ENCODE measurements at places on chromosomes 4 and X. TPM values are rescaled to one million over a fixed set of nuclear protein-coding genes. Genes with fewer than 3 reads are reported as not detected.

Gene ENPEP
- polyA plus RNA-seq = 0.16 TPM

- no peaks in the 10 kb centered on the region for H3K36me3 ChIP-seq
- DNase-seq = peak; percentile 63
- no peaks in the 10 kb centered on the region for H3K4me1 ChIP-seq
- no peak overlapping the region for H3K4me3 ChIP-seq
- H3K27ac ChIP-seq = peak overlapping the region; percentile 96
Measured at GRCh38 chr4:139825523-139826014, 159.9 kb downstream of the MGST2 start.

DNA sequence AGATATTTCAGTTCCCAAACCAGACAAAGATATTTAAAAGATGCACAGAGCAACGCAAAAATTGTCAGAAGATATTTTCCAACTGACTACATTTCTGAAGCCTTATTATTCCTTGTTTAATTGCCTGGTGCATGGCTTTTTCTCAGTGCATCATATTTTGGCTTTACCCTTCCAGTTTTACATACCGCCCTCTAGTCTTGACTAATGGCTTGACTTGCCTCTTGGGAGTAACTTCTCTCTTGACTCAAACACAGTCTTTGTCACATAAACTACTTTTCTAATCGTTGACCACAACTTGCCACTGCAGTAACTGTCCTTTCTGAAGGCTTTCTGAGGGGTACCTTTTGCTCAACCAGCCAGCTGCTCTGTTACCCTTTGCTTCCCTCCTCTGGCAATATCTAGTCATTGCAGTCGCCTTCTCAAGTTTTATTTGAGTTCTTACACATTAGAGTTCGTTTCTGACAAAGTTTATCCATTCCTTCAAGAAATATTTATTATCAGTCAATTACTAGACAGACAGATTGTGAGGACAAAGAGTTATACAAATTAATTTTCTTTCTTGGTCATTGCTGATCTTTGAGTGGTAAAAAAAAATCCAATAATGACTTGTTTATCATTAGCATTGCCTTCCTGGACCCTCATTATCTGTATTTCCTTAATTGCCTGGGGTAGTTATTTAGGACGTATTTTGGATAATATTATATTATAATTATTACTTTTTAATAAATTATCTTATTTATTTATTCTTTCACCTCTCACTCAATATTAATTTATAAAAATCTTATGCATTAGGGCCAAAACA, 506.9 kb upstream of the PCDH10 start:
- H3K4me3 ChIP-seq = no peak overlapping the region
- no peak overlapping the region for H3K27ac ChIP-seq
- H3K36me3 ChIP-seq = no peaks in the 10 kb centered on the region
- DNase-seq = peak; percentile 46
- H3K27me3 ChIP-seq = no peaks in the 10 kb centered on the region
- no peaks in the 10 kb centered on the region for H3K4me1 ChIP-seq

DNA sequence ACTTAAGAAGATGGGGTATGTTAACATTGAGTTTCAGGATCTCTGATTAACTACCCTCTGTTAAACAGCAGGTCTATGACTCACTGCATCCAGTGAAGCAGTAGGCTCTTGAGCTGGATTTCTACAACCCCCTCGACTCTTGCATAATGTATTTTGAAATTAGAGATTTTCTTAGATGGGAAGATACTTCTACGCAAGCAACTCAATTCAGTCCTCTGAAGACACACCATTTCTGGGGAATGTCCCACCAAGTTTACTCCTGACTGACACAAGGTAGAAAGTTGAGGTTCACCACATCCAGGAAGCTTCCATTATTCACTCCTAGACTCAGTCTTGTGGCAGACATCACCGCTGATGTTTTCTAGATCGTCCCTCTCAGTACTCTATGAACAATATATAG, 12.9 kb downstream of the PALLD start:
- no peaks in the 10 kb centered on the region for H3K27me3 ChIP-seq
- no peaks in the 10 kb centered on the region for H3K36me3 ChIP-seq
- no peak overlapping the region for H3K4me3 ChIP-seq
- no peak for DNase-seq
- H3K27ac ChIP-seq = no peak overlapping the region

DNA sequence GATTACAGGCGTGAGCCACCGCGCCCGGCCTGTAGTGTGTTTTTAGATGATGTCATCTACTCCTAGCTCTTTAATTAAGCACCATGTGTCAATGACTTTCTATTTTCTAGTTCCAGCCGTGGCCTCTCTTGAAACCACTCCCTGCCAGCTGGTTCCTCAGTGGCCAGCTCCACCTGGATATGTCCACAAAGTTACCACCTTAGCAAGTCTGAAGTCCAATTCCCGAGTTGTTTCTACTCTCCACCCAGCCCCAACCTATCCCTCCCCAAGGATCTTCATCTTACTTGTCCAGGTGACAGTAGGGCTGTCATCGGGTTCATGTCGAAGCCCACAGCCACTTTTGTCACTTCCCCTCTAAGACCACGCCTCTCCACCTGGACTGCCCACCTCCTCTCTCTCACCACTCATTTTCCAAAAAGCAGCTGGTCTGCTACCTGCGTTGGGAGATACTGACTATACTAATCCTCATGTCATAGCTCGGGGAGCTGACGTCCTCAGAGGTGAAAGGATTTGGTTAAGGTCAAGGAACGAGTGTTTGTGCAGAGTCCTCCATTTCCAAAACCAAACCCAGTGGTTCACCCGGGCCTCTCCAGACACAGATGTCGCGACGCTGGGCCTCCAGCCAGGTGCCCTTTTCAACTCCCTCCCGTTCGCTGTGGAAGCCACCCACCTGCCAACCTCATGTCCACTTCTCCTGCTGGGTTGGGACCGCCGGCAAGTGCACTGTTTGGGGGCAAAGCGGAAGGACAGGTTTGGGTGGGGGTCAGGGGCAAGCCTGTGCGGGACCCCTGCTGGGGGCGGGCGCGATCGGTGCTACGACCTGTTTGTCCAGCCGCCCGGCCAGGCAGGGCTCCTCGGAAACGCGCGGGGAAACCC, 704 bp downstream of the FAM3A start:
- H3K27me3 ChIP-seq = peaks cover 6% of the 10 kb centered on the region
- H3K27ac ChIP-seq = peak overlapping the region; percentile 50
- H3K4me1 ChIP-seq = no peaks in the 10 kb centered on the region
- H3K36me3 ChIP-seq = no peaks in the 10 kb centered on the region
- peak overlapping the region; percentile 58 for H3K4me3 ChIP-seq

Gene ATP2B3
- 0.18 TPM for polyA plus RNA-seq

DNA sequence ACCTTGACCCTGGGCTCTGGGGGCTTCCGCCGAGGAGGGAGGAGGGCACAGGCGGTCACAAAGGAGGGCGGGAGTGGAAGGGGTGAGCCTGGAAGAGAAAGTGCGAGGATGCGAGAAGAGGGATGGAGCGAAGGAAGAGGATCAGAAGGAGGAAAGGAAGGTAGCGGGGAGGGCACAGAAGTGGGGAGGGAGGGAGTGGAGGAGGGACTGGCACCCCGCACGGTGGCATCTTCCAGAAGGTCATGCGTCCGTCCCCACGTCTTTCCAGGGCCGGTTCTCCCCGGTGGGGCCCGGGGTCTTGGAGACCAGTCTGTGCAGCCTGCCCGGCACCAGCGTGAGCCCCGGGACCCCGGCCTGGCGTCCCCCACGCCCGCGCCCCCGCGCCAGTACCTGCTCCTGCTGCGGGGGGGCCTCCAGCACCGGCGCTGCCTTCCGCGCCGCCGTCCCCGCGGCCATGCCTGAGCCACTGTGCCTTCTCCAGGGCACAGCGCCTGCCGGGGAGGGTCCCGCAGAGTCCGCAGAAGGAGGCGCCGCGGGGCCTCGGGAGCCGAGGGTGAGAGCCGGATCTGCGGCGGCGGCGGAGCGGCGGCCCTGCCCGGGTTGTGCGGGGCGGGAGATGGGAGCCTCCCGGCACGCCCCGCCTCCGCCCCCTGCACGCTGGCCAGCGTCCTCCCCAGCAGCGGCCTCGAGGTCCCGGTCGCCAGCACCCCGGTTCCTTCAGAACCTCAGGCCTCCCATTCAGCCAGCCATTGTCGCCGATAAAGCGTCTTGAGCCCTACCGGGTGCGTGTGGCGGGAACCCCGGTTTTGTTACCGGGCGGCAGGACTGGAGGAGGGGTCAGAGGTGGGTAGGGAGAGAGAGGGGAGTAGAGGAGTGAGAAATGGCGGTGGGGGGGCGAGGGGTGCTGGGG, at the start of gene RNF175:
Gene RNF175 (minus strand): TSS at position 618 of the 910 bp plus-strand sequence. CDS start 162 bp downstream, at position 456.
- H3K4me1 ChIP-seq = peaks cover 12% of the 10 kb centered on the region
- no peak within 1 kb of the TSS for H3K27ac ChIP-seq
- H3K4me3 ChIP-seq = peak within 1 kb of the TSS; percentile 55
- peaks cover 14% of the 10 kb centered on the region for H3K27me3 ChIP-seq
- no peaks in the 10 kb centered on the region for H3K36me3 ChIP-seq
- peak; percentile 90 for DNase-seq

GRCh38 chr4:36196145-36196913, 48.0 kb downstream of the ARAP2 start:
- no peaks in the 10 kb centered on the region for H3K27me3 ChIP-seq
- H3K4me3 ChIP-seq = no peak overlapping the region
- no peaks in the 10 kb centered on the region for H3K4me1 ChIP-seq

Gene FGF16
- not detected for polyA plus RNA-seq

Gene CXorf49
- not detected for polyA plus RNA-seq

Gene SULT1E1
- polyA plus RNA-seq = 21.5 TPM

DNA sequence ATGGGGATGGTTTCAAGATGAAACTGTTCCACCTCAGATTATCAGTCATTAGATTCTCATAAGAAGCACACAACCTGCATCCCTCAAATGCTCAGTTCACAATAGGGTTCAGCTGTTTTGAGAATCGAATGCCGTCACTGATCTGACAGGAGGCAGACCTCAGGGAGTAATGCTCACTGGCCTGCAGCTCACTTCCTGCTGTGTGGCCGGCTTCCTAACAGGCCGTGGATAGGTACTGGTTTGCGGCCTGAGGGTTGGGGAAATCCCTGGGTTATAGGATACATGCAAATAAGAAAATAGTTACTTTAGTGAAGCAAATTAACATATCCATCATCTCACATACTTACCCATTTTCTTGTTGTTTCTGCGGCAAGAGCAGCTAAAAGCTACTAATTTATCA, 160.4 kb downstream of the MAD2L1 start:
- H3K27me3 ChIP-seq = no peaks in the 10 kb centered on the region
- H3K4me1 ChIP-seq = no peaks in the 10 kb centered on the region
- no peak overlapping the region for H3K4me3 ChIP-seq
- DNase-seq = no peak
- no peaks in the 10 kb centered on the region for H3K36me3 ChIP-seq

Gene MBTPS2
- polyA plus RNA-seq = 24.8 TPM

GRCh38 chr4:1250921-1251772, 2.2 kb upstream of the CTBP1 start:
- H3K27me3 ChIP-seq = no peaks in the 10 kb centered on the region
- no peak for DNase-seq
- peaks cover 23% of the 10 kb centered on the region for H3K4me1 ChIP-seq
- no peak overlapping the region for H3K4me3 ChIP-seq

DNA sequence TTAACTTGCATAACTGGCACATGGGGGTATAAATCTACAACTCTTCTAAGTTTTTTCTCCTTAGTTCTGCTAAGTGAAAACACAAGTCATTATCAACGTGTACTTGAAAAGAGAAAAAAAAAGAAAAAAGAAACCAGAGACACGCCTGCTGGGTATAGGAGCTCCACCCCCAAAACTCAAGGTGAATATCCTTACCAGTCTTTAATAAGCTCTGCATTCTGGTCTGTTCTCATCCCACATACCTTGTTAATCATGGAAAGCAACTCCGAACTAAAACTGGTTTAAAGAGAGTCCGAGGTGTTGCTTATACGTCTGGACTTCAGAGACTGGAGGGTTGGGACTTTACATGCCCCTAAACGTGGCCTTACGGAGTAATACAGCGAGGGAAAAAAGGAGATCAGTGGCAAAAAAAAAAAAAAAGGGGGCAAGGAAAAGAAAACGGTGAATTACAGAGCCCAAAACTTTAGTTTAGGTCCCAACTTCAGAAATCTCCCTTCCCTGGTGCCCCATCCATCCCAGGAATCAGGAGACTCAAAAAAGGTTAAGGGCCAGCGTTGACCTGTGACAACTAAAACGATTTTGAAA, 1.0 kb downstream of the PGRMC2 start:
- peak; percentile 29 for DNase-seq
- peaks cover 13% of the 10 kb centered on the region for H3K36me3 ChIP-seq
- no peaks in the 10 kb centered on the region for H3K27me3 ChIP-seq
- H3K4me3 ChIP-seq = peak overlapping the region; percentile 90

DNA sequence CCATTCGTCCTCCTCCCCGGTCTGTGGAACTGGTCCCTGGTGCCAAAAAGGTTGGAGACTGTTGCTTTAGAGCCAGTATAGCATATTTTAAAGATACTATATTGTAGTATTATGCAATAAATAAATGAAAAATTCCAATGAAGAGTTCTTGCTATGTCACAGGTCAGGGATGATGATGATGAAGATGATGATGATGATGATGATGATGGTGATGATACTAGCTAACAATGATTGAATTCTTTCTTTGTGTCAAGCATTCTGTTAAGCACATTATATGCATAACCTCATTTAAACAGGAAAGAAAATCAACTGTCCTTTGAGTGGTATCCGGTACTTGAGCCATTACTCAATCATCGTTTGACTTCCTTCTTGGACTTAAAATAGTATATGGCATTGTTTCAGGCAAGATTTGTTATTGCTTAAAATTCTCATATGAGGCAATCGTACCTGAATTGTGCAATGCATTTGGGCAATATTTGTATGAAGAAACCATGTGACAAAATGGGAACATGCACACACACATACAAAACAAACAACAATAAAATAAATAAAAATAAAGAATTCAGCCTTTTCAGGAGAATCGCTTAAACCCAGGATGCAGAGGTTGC, 22.8 kb upstream of the TLR2 start:
- no peak for DNase-seq
- H3K27ac ChIP-seq = no peak overlapping the region
- no peak overlapping the region for H3K4me3 ChIP-seq
- no peaks in the 10 kb centered on the region for H3K4me1 ChIP-seq
- no peaks in the 10 kb centered on the region for H3K36me3 ChIP-seq

GRCh38 chr4:1940566-1940965, 68.2 kb downstream of the NELFA start:
- H3K36me3 ChIP-seq = peaks cover 63% of the 10 kb centered on the region
- H3K4me1 ChIP-seq = no peaks in the 10 kb centered on the region
- H3K27me3 ChIP-seq = no peaks in the 10 kb centered on the region
- peak overlapping the region; percentile 81 for H3K27ac ChIP-seq
- no peak overlapping the region for H3K4me3 ChIP-seq
- DNase-seq = no peak

Gene AKAP4
- not detected for polyA plus RNA-seq

DNA sequence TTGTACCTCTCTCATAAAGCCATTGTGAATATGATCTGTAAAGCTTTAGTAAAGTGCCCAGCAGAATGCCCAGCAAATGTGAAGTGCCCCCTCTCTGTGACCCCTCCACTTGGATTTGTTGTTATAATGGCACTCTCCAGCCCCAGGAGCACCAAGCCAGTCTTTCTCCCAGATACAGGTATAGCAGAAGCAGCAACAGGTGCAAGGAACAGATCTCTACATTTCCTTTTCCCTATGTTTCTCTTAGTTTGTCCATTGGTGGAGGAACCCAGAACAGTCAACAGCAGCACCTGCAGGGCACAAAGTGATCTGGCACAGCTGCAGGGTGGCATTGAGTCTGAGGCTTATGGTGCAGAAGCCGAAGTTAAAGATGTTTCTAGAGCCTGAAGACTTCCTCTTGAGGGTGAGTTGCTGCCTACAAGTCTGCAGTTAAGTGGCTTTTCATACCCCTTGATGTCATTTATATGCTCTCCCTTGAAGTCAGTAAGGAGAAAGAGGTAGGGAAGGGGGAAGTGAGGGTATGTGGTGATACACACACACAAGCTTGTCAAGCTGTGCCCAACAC, 16.1 kb upstream of the CXCL3 start:
- H3K4me3 ChIP-seq = no peak overlapping the region
- no peaks in the 10 kb centered on the region for H3K36me3 ChIP-seq
- no peak overlapping the region for H3K27ac ChIP-seq
- DNase-seq = no peak
- H3K27me3 ChIP-seq = no peaks in the 10 kb centered on the region
- no peaks in the 10 kb centered on the region for H3K4me1 ChIP-seq

Gene DUSP9
- polyA plus RNA-seq = 0.05 TPM

Measured in SK-N-SH (cell line).